ENCODE measurements at places on chromosomes 5 and 9.

GRCh38 chr9:69180670-69181069, 6.6 kb downstream of the TJP2 start:
- DNase-seq, result no peak

DNA sequence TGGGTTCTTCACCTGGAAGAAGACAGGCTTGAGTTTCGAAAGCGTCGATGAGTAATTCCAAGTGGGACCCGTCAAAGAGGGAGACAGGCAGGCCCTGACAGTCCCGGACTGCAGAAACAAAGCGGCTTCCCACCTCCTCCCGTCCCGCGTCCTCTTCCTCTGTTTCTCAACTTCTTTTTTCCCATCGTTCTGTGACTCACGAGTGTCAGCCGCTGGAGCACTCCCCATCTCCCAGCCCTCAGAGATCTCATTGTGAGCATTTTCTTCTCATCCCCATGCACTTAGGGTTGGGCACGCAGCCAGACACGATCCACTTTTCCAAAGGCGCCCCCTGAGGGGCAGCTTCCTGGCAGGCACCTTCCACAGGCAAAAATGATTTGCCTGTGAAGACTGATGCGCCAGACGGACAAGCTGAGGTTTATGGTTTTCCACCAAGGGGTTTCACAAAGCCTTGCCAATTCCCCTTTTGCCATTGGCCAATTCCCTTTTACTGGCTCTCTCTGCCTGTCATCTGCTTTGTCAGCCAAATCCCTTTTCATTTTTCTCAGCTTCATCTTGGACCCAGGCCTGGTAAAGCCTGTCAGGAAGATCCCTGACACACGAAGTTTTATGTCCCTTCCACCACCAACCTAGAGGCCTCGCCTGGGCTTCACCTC, 86.5 kb upstream of the ANKRD55 start:
- DNase-seq, result no peak

DNA sequence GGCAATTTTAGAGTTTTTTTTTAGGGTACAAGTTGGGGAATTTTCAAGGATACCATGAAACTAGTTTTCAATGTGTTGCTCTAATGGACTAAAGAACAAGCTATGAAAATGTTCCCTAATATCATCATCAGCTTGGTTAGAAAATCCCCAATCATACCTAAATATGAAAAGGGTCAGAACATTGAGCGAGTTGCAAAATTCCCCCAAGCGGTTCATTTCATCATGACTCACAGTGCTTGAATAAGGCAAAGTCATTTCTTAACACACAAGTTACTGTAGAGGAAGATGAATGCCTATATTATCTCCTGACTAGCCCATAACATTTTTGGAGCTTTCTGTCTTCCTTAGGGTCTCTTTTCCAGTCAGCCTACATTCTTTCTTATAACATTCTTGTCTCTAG, 62.7 kb downstream of the ST8SIA4 start:
- no peak for DNase-seq

GRCh38 chr5:73437101-73437776, 11.3 kb downstream of the FOXD1 start:
- DNase-seq, result no peak

DNA sequence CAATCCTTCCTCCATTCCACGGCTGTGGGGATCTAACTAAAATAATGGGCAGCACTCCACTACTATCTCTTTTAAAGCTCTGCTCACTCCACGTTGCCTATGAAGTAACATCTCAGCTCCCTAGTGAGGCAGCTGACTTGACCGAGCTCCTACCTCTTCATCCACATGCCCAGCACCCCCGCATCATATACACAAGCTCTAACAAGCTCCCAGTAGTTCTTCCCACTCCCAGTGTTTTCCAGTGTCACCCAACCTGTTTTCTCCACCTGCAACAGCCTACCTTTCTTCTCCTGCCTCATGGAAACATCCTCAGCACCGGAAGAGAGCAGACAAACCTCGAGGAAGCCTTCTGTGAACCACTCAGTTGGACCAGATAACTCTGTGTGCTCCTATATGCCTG, 50.5 kb downstream of the ELAVL2 start:
- no peak for DNase-seq

DNA sequence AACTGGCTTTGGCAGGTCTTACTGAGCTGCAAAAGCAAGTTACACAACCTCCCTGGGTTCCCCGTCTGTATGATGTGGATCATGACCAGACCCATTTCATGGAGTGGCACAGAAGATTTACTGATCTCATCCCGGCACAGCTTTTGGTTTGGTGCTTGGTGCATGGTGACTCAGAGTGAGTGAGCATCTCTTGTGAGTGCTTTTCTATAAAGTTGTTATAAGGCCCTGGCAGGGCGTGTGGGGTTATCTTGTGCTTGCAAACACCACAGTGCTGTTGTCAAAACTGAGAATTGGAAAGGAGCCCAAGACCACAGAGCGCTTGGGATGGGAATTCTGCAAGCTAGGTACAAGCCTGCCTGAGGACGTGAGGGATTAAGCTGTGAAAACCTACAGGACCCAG, 425.2 kb downstream of the GADD45G start:
- no peak for DNase-seq
